GM23248 (cell line): ENCODE measurements at places on chromosomes 16 and 17. TPM values are rescaled to one million over a fixed set of nuclear protein-coding genes. Genes with fewer than 3 reads are reported as not detected.

SLC16A5 gene
- 4.8 and 5.4 TPM in 2 replicates for polyA plus RNA-seq

- DNase-seq = no peak
These were observed 161.4 kb upstream of the RPL38 start for GRCh38 chr17:74041869-74042640.

GRCh38 chr17:76544546-76545365 lies 4.9 kb downstream of the PRCD start:
- no peak for DNase-seq

C16orf95 gene
- 6.3 and 9.2 TPM in 2 replicates for polyA plus RNA-seq

DNA sequence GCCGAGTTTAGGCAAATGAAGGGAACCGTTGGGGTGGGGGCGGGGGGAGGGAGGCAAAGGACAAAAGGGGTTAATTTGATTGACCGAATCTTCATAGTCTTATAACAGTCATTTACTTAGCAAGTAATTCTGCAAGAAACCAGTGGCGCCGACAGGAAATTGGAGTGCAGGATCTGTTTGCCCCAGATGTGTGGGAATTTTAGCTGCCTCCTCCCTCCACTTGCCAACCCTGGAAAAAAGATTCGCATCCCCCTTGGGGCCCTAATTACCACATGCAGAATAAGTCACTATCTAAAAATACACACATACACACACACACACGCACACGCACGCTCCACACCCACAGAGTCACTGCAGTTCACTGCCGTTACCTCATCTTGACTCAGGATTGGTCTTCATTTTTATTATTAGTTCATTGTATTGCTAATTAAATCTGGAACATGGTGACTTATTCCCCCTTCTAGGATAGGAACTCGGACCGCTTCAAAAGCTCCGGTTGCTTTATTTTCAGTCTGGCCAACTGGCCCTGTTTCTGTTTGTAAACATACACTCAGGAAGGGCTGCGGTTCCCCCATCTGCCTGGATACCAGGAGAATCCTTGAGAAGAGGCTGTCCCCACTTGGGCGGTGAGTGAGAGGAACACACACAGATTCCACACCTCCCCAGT lies 241.6 kb upstream of the SALL1 start:
- peak; percentile 96 for DNase-seq

TBC1D3E gene
- polyA plus RNA-seq = not detected in 2 replicates

GRCh38 chr16:346587-346986 lies 5.9 kb downstream of the AXIN1 start:
- no peak for DNase-seq

DNA sequence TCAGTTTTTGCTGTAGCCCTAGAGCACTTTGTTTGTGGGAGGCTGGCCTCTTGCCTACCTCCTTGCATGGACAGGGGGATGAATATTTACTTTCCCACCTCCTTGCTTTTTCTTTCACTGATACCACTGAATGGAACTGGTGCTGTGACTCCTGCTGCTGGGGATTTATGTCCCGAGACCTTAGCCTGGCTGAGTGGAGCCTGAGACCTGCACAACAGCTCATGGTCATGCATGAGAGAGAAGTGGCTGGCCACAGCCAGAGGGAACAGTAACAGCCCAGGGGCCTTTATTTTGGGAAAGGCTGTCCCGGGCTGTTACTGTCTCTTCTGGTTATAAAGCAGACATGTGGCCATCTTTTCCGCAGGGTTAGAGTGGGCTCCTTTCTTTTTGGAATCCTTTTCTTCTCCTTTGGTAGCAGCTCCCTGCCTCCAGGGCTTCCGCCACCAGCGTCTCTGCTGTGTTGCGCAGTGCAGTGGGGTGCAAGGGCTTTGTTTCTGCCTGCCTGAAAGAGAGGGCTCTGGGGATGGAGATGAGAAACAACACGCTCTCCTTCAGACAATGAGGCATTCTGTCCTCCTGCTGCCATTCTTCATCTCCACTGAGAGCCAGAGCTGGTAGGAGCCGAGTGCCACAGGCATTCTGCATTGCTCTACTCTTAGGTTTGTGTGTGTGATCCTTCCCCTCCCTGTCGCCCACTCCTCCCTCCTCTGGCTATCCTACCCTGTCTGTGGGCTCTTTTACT lies 14.5 kb downstream of the SNX11 start:
- no peak for DNase-seq

DNA sequence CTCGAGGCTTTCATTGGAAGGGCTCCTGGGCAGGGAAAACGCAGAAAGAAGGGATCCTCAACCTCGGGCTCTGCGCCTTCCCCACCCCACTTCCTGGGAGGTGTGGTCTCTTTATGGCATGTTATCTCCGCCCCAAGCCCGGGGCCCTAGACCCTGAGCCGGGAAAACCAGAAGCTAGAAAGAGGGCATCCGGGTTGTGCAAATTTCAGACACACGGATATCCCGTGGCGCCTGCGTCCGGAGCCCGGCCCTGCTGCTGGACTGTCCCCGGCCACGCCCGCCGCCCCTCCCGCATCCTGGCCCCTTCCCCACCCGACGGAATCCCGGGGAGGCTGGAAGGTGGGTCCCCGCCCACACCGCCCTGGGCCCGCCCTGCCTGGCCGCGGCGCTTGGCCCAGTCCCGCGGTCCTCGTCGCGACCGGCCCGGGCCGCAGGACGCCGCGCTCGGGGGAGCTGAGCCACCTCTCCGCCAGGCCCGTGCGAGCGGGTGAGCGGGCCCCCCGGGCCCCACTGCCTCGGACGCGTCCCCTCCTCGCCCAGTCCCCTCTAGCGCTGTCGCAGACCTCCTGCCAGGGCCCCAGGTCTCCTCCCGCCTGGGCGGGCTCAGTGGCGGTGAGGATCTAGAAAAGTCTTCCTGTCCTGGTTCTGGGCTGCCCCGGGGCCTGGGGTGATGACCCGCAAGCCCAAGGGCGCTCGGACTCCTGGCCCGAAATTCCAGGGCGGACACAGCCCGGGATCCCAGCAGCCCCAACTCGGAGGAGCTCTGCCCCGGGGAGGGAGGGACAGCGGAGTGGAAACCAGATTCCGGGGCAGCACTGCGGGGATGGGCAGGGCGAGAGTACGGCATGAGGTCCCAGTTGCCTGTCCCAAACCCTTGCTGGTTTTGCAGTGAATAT lies at the start of gene SLC16A5:
Gene SLC16A5 (plus strand): TSS at position 397 of the 896 bp plus-strand sequence. CDS start 5,683 bp downstream, outside the sequence.
- peak; percentile 74 for DNase-seq

GRCh38 chr17:10394201-10394887 lies 21.5 kb upstream of the MYH13 start:
- no peak for DNase-seq

- DNase-seq = no peak
These were observed 34.9 kb upstream of the C16orf78 start for GRCh38 chr16:49338611-49339265.

DNA sequence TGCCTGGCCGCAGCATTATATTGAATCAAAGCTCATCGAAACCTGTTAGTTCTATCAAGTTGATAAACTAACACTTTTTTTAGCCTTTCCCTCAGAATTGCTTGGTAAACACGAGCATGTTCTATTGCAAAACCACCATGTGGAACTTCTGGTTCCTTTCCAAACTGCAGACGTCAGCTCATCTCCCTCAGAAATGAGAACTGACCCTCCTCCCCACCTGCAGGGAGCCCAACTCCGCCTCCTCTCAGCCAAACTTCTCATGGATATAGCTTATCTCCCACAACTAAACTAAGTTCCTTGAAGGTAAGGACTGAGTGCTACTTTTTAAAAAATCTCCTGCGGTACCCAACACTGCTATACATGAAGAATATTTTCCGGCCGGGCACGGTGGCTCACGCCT lies 6.7 kb downstream of the SHMT1 start:
- DNase-seq = peak; percentile 22

SLC5A11 gene
- polyA plus RNA-seq = not detected in 2 replicates

P2RX5 gene
- polyA plus RNA-seq = 2.6 and 2.8 TPM in 2 replicates

- DNase-seq = no peak
These were observed 719.7 kb upstream of the CDH8 start for GRCh38 chr16:62755938-62756337.

DNA sequence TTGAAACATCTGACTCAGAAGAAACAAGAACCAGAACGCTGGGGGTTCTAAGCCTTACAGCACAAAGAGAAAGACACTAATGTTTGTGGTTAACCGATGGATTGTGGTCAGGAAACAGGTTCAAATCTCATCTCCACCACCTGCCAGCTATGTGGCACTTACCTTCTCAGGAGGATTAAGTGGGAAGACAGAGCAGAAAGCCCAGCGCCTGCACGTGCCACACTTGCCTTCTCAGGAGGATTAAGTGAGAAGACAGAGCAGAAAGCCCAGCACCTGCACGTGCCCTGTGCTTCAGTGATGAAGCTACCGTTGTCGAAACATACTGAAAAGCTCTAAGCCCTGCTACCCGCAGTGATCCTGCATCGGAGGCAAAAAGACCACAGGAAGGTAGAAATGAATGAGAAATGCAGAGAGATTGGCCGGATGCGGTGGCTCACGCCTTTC lies 90.6 kb downstream of the NXN start:
- DNase-seq = no peak

DNA sequence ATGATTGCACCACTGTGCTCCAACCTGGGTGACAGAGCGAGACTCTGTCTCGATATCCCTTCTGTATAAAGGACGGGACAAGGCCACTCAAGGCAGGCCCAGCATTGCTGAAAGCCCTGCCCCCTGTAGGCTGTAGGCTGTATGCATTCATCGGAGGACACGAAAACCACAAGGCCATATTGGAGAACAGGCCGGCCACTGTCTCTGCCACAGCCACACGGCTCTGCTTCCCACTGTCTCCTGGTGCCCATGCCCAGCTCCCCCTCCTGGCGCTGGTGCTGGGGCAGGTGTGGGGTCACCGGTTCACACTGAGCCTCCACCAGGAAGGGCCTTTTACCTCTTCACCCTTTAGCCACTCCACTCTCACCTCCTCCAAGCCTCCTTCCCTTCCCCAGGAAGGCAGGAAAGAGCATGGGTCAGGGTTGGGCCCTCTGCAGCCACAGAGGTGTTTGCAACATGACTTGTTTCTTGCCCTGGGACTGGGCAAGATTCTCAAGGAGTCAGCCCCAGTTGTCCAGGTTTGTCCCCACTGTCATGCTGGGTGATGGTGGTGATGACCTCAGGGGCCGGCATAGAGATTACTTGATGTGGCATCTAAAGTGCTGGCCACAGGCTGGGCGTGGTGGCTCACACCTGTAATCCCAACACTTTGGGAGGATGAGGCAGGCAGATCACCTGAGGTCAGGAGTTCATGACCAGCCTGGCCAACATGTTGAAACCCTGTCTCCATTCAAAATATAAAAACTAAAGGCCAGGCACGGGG lies 5.3 kb upstream of the NTN3 start:
- peak; percentile 34 for DNase-seq

DNA sequence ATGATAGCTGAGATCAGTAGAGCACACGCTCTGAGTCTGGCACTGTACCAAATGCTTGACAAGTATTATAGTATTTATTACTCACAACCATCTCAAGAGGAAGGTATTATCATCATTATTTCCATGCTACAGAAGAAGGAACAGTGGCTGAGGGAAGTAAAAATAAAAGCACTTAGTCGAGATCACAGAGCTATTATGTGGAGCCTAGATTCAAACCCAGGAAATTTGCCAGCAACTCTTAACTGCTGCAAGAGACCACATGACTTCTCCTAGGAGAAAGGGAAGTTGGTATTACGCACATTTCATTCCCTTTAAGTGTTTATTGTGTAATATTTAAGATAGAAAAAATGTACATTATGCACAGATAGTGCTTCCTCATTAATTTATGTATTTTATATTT lies 1.0 kb upstream of the RHOT1 start:
- DNase-seq = peak; percentile 96

DNA sequence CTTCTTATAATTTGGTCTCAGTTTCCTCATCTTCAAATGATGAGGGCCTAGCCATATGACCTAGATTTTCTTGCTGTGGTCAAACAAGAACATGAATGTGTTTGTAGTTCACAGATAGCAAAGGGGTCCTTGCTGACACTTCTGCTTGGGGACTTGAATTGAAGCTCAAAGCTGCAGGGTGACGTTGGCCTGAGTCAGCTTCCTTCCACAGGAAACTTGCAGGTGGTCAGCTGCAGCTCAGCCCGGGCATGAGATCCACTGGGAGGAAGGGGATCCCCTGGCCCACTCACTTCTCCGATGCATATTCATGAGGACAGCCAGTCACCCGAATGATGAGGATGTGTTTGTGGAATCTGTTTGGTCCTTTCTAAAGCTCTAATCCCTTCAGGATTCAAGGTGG lies 42.6 kb upstream of the AXIN2 start:
- no peak for DNase-seq

NRN1L gene
- polyA plus RNA-seq = not detected in 2 replicates

DNA sequence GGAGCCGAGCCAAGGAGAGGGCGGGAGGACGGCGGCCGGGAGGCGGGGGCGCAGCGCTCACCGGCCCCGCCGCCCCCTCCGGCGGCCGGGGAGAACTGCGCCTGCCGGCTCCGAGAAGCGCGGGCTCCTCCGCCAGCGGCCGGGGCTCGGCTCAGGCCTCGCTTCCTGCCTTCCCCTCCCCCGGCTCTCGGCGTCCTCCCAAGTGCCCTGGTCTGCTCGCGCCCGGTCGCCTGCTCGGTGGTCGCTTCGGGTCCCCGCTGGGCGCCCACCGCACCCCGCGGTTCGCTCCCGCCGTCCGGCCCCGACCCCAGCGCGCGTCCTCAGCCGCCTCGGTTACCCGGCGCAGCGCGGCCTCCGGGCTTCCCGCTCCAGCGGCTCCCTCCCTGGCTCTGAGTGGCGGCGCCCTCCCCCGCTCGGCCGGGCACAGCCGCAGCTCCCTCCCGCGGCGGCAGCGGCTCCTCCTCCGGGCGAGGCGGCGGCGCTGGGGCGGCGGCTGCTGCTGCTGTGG lies 313 bp downstream of the UBTF start:
- DNase-seq = peak; percentile 89

DNA sequence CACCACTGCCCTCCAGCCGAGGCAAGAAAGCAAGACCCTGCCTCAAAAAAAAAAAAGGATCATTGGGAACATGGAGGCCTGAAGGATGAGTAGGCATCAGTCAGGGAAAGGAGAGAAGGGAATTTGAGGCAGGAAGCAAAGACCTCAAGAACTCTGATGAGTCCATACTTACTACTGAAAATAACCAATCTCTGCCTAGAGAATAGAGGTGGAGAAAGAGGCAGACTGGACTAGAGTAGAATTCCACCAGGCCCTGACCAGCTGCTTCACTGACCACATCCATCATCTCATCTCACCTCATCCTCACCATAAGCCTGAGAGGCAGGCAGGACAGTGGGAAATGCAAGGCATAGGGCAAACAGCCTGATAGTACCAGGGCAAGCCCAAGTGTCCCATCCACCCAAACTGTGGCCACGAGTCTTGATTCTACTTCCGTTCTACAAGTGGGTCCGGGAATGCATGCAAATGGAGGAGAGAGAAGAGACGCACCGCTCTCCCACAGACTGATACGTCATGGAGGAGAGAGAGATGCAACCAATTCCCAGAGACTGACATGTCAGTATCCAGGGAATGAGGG lies 17.1 kb downstream of the ANKRD11 start:
- no peak for DNase-seq

SHCBP1 gene
- 18.6 and 19.1 TPM in 2 replicates for polyA plus RNA-seq

DNA sequence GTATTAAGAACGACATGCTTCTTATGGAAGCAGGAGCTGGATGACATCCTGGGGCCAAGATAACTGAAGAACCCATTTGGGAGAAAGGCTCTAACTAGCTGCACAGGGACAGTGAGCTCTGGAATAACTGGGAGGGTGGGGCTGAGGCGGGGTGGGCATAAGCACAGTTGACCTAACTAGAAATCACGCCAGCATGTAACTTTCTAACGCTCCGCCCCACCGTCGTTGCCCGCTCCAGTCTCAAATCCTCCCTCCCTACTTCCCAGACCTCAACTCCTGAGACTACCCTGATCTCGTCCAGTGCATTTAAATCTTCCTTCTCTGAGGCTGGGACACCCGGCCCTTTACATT lies 436 bp downstream of the PHB1 start:
- peak; percentile 56 for DNase-seq
